ENCODE measurements at places on chromosomes 13 and 19.

DNA sequence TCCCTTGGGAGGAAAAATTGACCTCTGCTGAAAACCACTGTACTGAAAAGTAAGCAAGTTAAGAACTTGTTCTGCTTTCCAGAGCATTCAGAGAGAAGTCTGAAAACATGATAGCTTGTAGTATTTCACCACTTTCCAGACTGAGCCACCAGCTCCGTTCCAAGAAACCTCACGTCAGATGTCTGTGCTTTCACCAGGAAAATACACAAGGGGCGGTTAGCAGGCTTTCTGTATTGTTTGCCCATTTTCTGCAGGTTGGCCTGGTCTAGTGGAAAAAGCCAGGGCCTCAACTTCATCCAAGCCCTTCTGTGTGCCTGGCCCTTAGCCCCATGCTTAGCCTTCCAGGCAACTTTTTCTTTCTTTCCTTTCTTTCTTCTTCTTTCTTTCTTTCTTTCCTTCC, 36.4 kb downstream of the RXFP2 start:
- no peak for DNase-seq

- no peak for DNase-seq
Measured at GRCh38 chr13:80952158-80952557, 611.2 kb upstream of the SPRY2 start.

- DNase-seq: no peak
Measured at GRCh38 chr13:101452519-101453485, at the start of gene ITGBL1. Gene ITGBL1, plus strand, starts transcription at chr13:101452675. Its CDS starts 159 bp downstream, at chr13:101452834.

DNA sequence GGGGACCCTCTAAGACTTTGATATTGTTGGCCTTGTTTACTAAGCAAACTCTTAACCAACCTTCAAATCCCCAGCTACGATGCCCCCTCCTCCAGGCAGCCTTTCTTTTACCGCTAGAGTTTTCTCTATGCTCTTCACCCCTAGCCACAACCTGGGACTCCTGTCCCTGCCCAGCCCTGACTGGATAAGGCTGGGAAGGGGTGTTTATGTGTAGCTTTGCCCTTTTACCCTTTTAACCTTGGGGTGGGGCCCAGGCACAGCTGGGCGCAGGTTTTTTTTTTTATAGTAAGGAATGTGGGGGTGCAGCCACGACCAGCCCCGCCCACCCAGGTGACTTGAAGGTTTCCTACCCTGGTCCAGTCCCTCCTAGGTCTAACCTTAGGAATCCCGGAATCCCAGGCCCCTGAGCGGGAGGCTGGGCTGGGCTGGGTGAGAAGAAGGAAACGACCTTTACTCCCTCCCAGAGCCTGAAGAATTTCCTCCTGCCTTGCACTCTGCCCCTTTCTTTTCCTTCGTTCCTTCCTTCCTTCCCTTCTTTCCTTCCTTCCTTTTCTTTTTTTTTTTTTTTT, 12.2 kb downstream of the TJP3 start:
- no peak for DNase-seq

DNA sequence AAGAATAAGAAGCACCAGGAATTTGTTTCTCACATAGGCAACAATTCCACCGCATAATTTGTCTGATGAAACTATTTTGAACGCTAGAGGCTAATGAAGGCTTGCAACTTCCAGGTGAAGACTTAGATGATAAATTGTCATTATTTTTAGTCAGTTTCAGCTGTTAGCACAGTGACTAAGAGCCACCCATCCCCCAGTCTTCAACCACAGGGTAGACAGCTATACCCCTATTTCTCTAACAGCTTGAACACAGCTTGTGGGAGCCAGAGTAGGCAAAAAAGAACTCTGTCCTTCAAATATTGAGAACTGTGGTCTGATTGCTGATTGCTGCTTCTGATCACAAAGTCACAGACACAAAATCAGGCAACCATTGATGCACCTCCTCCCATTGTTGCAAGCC, 1124.8 kb upstream of the PRR20A start:
- DNase-seq: no peak
